Kasumi-1 (cell line): ENCODE measurements at places on chromosomes 5 and 9.

DNA sequence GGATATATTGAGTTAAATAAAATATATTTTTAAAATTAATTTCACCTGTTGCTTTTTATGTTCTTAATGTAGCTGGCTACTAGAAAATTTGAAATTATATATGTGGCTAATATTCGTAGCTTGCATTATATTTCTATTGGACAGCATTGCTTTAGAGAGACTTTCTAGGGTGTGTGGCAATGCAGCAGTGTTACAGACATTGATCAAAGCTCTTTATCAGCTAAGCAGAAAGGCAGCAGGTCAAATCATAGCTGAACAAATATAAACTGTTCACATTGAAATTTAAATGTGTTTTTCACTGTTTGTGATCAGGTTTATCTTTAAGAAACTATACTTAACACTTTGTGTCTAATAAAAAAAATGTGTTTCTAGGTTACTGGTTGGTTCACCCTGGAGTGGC, 52.6 kb downstream of the ITGA2 start:
- DNase-seq = no peak

DNA sequence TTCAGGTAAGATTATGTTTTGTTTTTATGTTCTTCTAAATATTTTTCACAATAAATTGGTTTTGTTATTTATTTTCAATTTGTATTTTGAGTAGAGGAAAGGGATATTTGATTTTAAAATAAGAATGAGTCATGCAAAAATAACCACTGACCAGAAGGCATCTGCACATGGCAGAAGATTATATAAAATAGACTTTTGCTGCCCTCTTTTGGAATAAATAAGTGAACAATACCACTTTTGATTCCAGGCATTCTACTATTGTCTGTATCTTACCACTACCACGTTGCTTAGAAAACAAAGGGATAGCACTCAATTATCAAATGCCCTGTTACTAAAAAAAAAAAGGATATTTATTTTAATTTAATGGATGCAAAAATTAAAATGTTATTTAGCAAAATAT, 227.3 kb upstream of the ITGA1 start:
- DNase-seq = peak; percentile 62

GRCh38 chr9:127397646-127398274, 791 bp downstream of the SLC2A8 start:
- DNase-seq = no peak

- DNase-seq = no peak
Observed at GRCh38 chr5:55866485-55866884, 15.3 kb downstream of the IL31RA start.

- no peak for DNase-seq
Observed at GRCh38 chr5:175658299-175659145, 651 bp downstream of the HRH2 start.

GRCh38 chr9:76526026-76526425, 67.0 kb downstream of the GCNT1 start:
- no peak for DNase-seq

- DNase-seq = no peak
Observed at GRCh38 chr5:105630803-105631202, 2039.9 kb downstream of the EFNA5 start.

- DNase-seq = peak; percentile 54
Observed at GRCh38 chr5:73170522-73170921, 2.5 kb upstream of the TMEM174 start.

- DNase-seq = no peak
Observed at GRCh38 chr5:140220032-140220697, 45.2 kb downstream of the CYSTM1 start.
